ENCODE measurements at places on chromosomes 3 and 15.

- DNase-seq: no peak
These were observed 77.1 kb upstream of the PRR23E start for GRCh38 chr3:127115691-127116351.

DNA sequence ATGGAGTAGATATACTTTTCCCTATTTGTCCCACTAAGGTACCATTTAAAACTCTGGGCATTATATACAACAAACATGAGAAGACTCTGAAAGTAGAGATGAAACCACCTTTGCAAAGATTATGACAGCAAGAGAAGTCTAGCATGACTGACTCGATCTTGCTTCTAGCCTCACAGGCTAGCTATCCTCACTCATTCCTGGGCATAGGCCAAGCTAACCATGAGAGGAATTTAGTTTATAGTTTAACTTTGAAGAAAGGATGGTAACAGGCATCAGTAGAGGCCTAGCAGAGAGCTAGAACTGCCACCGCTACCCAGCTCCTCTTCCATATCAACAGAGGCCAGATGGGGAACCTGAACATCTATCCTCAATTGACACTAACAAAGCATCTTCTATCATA is 63.5 kb upstream of the FSIP1 start:
- DNase-seq: no peak

- peak; percentile 80 for DNase-seq
These were observed 103.3 kb downstream of the SNRK start for GRCh38 chr3:43389388-43390254.

DNA sequence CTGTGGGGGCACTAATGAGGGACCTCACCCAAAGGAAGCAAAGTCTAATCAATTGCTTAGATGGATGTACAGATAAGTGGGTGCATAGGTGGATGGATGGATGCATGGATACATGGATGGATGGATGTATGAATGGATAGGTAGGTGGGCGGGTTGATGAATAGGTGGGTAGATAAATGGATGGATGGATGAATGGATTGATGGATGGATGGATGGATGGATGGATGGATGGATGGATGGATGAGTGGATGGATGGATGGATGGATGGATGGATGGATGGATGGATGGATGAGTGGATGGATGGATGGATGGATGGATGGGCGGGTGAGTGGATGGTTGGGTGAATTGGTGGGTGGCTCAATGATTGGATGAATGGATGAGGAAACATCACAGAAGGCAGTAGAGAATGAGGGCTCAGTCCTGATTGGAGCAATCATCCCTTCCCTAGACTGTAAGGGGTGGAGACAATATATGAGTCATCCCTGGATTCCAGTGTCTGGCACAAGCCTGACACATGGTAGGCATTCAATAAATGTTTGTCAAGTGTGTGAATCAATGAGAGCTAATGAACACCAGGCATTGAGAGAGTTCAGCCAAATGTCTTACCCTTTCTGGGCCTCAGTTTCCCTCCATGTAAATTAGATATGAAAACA is 40.4 kb upstream of the PXYLP1 start:
- DNase-seq: no peak

DNA sequence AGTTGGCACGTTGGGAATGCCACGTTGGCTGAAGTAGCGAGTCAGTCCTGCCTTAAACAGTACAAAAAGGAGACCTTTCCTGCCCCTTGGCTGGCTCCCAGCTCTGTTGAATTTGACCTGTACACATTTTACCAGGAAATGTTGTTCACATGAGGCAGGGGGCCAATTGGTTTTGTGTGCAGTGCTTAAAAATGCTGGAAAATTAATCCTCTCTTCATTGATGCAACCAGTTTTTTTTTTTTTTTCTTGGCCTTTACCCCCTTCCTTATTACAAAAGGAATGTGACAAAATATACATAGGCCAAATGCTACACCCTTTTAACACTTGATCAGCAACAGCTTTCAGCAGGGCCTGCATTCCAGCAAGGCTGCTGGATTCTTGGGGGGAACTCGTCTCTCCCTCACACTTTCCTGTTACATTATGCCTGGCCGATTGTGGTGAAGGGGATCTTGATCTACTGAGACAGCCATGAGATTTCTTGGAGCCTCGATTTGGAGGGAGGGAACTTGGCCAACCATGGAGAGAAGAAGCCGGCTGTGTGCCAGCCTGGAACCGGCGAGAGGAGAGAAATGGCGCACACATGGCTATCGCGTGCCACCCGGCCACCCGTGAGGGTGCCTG is 93.1 kb downstream of the DNASE1L3 start:
- DNase-seq: peak; percentile 70
